ENCODE measurements at places on chromosomes 12 and 14.

DNA sequence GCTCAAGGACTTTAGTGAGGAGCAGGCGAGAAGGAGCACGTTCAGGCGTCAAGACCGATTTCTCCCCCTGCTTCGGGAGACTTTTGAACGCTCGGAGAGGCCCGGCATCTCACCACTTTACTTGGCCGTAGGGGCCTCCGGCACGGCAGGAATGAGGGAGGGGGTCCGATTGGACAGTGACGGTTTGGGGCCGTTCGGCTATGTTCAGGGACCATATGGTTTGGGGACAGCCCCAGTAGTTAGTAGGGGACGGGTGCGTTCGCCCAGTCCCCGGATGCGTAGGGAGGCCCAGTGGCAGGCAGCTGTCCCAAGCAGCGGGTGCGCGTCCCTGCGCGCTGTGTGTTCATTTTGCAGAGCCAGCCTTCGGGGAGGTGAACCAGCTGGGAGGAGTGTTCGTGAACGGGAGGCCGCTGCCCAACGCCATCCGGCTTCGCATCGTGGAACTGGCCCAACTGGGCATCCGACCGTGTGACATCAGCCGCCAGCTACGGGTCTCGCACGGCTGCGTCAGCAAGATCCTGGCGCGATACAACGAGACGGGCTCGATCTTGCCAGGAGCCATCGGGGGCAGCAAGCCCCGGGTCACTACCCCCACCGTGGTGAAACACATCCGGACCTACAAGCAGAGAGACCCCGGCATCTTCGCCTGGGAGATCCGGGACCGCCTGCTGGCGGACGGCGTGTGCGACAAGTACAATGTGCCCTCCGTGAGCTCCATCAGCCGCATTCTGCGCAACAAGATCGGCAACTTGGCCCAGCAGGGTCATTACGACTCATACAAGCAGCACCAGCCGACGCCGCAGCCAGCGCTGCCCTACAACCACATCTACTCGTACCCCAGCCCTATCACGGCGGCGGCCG is 1.1 kb downstream of the PAX9 start:
- no peak for DNase-seq

DNA sequence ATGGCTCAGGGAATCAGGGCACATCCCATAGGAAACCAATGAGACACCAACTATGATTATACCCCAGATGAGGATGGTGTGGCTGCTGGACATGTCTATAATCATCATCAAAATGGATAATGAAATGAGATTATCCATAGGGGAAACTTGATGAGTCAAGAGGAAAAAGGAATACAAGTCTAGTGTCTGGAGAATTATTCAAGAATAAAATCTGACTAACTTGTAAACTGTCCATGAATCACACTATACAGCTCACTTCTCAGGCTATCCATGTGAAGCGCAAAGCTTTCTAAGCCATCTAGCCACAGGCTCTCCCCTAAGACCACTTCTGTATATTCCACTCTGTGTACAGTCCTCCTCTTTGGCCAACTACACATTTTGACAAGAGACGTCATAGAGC is 52.5 kb downstream of the DUSP16 start:
- no peak for DNase-seq

- peak; percentile 96 for DNase-seq
Observed at GRCh38 chr14:80959496-80959895, 4.1 kb downstream of the TSHR start.

DNA sequence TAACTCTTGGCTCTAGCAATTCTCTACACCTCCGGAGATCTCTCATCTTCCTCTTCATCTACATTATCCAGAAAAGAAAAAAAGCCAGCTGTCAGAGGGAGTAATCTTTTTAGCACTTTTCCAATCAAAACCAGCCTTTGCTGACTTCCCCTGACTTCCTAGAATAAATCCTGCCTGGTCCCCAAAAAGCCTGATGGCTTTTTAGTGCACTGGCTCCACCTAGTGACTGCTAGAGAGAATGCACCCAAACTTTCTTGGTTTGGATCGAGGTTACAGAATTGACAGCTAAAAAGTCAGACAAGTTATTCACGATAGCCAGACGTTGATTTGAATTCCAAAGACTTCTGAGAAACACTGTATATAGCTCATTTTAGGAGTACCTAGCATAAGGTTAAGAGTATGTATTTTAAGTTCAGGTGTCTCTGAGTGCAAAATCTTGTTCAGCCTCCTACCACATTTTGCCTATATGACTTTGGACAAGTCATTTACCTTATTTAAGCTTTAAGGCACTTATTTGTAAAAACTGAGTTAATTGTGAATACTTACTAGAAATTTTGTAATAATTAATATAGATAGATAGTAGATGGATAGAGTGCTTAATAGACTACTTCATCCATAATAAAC is 185.7 kb upstream of the GRIN2B start:
- no peak for DNase-seq

- no peak for DNase-seq
Observed at GRCh38 chr12:18153826-18154225, 63.8 kb upstream of the RERGL start.

- no peak for DNase-seq
Observed at GRCh38 chr12:88805692-88806091, 225.4 kb upstream of the KITLG start.

- no peak for DNase-seq
Observed at GRCh38 chr14:20372796-20373195, 29.4 kb downstream of the PARP2 start.

DNA sequence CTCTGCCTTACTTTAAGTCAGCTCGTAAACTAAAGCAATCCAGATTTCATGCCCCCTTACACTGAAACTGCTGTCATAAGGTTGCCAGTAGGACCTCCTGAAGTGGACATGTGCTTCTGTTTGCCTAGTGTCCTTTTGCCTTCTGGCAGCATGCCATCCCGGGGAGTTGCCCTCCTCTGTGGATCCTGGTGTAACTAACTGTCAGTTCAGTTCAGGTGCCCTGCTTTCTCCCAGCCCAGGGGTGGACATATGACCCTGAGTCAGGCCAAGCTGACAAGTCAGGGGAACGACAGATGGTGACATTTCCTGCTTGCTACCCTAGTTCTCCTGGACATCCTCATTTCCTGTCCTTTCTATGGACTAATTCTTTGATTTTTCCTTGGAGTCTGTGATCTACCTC is 25.6 kb downstream of the AKAP6 start:
- no peak for DNase-seq

GRCh38 chr14:67016856-67017255 is 172.4 kb upstream of the GARIN2 start:
- no peak for DNase-seq

DNA sequence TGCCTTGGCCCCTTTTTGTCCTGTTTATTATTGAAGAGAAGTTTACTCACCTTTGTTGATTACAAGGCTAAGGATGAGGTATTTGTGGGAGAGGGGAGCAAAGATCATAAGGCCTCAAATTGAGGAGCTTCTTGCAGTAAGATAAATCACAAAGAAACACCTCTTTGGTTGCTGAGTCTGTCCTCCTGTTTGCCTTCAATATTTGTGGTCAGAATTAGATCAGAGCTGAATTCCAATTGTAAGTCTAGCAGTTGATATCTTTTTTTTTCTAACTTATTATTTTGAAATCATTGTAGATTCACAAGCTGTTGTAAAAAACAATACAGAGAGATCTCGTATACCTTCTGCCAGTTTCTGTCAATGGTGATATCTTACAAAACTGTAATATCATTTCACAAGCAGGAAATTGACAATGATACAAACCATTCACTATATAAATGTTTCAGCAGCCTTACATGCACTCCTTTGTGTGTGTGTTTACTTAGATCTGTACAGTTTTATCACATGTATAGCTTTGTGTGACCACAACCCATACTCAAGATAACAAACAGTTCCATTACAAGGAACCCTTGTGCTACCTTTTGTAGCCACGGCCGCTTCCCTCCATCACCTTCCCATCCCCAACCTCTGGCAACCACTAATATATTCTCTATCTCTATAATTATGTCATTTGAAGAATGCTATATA is 97.4 kb downstream of the KICS2 start:
- no peak for DNase-seq

DNA sequence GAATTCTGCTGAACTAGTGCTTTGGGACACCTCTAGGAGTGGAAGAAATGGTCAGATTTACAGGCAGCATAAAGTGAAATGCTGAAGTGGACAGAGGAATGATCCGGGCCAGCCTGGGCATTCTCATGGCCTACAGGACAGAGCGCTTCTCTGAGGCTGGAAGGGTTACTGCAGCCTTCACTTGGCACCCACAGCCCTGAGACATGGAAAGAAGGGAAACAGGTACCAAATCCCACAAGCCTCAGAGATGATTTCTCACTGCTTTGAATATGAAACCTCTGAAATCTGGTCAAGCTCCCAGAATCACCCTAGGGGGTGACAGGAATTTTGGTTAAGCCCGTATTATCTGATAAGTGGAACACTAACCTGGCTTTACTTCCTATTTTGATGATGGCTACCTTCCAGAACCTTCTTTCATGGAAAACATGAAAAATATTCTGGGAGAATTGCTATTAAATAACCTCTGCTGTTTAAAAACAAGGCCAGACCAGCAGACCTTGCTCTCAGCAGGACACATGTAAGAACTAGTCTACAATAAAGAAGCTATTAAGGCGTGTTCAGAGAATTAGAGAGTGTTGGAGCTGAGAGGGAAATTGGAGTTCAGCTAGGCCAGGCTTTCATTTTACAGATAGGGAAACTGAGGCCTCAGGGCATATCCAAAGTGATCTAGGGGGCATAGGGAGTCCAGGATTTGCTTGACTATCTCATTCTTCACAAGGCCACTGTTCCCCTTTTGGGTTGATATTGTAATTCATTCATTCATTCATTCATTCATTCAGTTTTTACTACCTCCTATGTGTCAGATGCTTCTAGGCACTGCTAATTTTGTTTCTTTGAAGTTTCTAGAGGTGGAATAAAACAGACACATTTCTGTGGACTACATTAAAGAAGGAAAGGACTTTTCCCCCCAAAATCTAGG is 281.5 kb downstream of the ZFP36L1 start:
- no peak for DNase-seq
